ENCODE measurements at places on chromosomes 3 and 15.

GRCh38 chr15:52658955-52659354, 20.2 kb downstream of the ATOSA start:
- no peaks in the 10 kb centered on the region for H3K27me3 ChIP-seq
- no peak overlapping the region for H3K4me3 ChIP-seq
- no peak for DNase-seq
- peak overlapping the region; percentile 73 for H3K27ac ChIP-seq
- peaks cover 55% of the 10 kb centered on the region for H3K36me3 ChIP-seq
- H3K4me1 ChIP-seq = peaks cover 69% of the 10 kb centered on the region

GRCh38 chr15:91976966-91977365, 123.5 kb downstream of the SLCO3A1 start:
- no peak for DNase-seq
- no peaks in the 10 kb centered on the region for H3K36me3 ChIP-seq
- no peak overlapping the region for H3K4me3 ChIP-seq
- no peaks in the 10 kb centered on the region for H3K27me3 ChIP-seq
- H3K27ac ChIP-seq = no peak overlapping the region
- peaks cover 93% of the 10 kb centered on the region for H3K4me1 ChIP-seq

DNA sequence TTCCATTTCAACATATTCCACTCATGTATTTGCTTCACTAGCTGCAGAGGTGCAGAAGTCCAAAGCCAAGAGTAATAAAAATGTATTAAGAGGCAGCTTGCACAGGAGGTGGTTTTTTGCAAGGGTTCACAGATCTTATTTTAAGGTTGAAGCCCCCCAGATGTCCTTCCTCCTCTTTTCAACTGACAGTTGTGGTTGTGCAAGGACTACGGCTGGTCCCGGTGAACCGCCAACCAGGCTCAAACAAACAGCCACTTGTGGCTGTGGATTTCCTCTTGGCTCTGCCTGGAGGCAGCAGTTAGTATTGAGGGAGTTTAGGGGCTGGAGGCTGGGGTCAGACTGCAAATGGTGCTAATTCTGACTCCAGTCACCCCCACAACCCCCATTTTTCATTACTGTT, 240.7 kb upstream of the TBC1D5 start:
- DNase-seq = no peak
- peaks cover 5% of the 10 kb centered on the region for H3K4me1 ChIP-seq
- no peak overlapping the region for H3K27ac ChIP-seq
- H3K36me3 ChIP-seq = no peaks in the 10 kb centered on the region
- no peak overlapping the region for H3K4me3 ChIP-seq

- no peaks in the 10 kb centered on the region for H3K27me3 ChIP-seq
- no peak overlapping the region for H3K4me3 ChIP-seq
These were observed 133.3 kb downstream of the EPHB1 start for GRCh38 chr3:134928392-134928791.

DNA sequence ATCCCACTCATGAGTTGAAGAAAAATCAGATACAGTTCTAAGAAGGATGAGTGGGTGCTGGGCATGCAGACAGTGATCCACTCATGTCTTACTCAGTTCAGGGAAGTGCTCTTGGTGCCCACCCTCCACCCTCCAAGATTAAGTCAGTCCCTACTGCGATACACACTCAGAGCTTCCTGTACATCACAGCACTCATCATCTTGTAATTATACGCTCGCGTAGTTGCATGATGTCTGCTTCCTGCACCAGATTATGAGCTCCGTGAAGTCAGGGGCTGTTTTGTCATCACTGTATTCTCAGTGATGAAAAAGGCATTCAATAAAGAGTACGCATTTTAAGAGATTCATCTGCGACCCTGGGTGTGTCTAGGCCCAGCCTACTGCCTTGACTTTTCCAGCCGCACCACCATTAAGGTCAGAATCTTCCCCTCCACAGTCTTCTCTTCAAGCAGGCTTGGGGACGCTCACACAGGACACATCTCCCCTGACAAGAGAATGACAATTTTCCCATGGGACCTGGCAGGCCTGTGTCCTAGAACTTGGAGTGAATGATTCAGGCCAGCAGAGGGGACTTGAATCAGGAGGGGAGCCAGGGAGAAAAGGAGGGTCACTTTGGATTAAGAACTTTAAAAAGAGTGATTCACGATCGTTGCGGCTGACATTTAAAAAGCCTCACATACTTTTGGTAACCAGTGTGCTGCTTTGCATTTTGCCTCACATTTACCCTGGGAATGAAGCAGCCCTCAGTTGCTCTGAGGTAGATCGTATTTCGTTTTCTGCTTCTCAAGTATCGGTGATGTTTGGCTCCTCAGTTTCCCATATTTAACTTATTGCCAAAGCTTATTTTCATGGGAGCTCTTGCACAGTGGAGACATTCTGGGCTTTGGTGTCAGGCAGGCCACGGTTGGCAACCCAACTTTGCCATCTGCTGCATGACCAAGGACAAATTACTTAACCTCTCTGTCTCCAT, 7.9 kb upstream of the PDE8A start:
- H3K36me3 ChIP-seq = no peaks in the 10 kb centered on the region
- H3K4me3 ChIP-seq = no peak overlapping the region
- DNase-seq = no peak
- peak overlapping the region; percentile 16 for H3K27ac ChIP-seq
- H3K4me1 ChIP-seq = peaks cover 10% of the 10 kb centered on the region
- no peaks in the 10 kb centered on the region for H3K27me3 ChIP-seq

DNA sequence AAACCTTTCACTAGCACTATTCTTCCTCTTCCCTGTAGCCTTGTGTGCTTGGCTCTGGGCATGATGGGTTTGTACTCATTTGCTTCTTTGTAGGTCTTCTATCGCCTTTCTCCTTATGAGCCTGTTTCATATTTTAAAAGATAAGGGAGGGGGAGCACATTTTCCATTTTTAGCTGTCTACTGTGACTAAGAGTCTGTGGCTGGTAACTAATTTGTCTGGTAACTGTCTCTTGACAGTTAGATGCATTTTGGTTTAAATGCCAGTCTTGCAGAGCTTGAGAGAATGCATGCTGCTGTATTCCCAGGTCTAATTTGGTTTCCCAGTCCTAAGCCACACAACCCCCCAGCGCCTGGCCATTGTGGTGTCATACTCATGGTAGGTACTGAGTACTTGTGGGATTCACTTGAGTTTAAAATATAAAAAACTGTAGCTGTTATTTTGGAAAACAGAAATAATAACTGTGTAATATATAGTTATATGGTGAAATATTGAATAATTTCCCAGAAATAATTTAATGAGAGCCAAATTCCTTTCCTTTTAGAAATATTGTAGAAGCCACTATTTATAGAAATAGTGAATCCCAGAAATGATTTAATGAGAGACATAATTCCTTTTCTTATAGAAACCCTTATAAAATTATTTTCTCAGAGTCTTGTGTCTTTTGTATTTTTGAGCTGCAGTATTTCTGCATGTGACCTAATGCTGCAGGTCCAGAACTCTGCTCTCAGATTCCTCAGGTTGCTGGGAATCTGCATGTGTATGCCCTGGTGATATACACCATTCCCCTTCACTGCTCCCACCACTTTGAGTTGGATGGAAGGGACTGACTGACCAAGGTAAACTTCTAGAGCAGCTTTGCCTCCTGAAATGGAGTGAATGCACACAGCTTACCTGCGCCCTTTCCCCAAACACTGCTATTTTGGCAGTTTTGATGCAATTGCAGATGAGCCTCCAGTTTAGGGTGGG, 13.9 kb upstream of the GPR171 start:
- no peak for DNase-seq
- no peaks in the 10 kb centered on the region for H3K36me3 ChIP-seq
- H3K4me3 ChIP-seq = no peak overlapping the region
- peak overlapping the region; percentile 24 for H3K27ac ChIP-seq
- no peaks in the 10 kb centered on the region for H3K27me3 ChIP-seq

DNA sequence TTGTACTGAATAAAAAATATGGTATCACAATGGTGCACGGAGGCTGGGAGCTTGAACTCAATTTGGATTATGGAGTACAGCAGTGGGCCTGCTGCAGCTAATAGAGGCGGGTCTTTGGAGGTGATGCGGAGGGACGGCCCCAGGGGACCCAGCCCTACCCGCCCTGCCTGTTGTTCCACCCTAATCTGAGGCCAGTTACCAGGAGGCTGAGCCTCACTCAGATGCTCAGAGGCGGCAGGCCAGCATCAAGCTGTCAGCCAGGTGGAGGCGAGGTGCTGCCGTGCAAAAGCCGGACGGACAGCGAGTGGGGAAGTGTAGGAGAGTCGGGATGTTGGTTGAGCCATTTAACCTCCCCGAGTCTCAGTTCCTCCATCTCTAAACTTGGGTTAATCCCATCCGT, 218.5 kb upstream of the RGMA start:
- DNase-seq = no peak
- no peaks in the 10 kb centered on the region for H3K4me1 ChIP-seq
- H3K27ac ChIP-seq = no peak overlapping the region

GRCh38 chr15:34116620-34117019, 14.7 kb downstream of the PGBD4 start:
- no peak overlapping the region for H3K27ac ChIP-seq
- no peaks in the 10 kb centered on the region for H3K36me3 ChIP-seq
- H3K27me3 ChIP-seq = peaks cover 33% of the 10 kb centered on the region
- DNase-seq = no peak
- H3K4me1 ChIP-seq = no peaks in the 10 kb centered on the region

- H3K27ac ChIP-seq = no peak overlapping the region
- H3K27me3 ChIP-seq = no peaks in the 10 kb centered on the region
- no peaks in the 10 kb centered on the region for H3K36me3 ChIP-seq
- H3K4me3 ChIP-seq = no peak overlapping the region
These were observed 1.6 kb upstream of the CALML4 start for GRCh38 chr15:68206711-68207151.

DNA sequence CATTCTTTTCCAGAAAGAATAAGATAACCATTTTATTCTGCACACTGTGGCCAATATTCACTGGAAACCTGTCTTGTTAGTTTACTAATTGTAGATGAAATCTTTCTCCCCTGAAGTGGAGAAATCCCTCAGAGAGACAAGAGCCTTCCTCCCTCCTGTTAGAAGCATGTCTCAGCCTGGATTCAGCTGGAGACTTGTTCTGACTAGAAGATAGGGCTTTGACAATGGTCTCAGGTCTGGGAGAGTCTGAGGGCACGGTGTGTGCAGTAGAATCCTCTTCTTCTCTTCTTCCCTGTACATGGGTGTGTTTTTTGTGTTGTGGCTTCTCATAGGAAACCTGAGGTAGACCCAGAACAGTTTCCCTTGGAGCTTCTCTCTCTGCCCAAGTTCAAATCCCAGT, 19.9 kb downstream of the CCK start:
- H3K36me3 ChIP-seq = no peaks in the 10 kb centered on the region
- H3K4me1 ChIP-seq = no peaks in the 10 kb centered on the region
- no peak overlapping the region for H3K27ac ChIP-seq
- DNase-seq = no peak
- peaks cover 24% of the 10 kb centered on the region for H3K27me3 ChIP-seq
- H3K4me3 ChIP-seq = no peak overlapping the region

DNA sequence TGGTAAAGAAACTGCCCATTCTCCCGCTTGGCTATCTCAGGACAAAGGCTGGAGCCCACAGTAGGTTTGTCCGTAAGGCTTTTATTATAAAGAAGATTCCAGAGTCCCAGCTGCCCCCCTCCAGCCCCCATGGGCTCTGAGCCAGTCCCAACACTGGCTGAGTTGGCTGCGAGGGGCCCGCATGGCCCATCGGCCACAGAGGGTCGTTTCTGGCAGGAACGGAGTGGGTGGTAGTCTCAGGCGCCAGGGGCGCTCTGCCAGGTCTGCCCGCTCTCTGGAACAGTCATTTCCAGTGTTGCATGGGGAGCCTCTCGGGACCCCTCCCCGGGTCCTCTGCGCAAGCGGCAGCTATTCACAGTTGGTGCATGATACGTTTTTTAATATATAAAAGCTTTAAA, 12.2 kb downstream of the H1-8 start:
- H3K27me3 ChIP-seq = no peaks in the 10 kb centered on the region
- no peak overlapping the region for H3K4me3 ChIP-seq
- no peak for DNase-seq
- H3K36me3 ChIP-seq = peaks cover 39% of the 10 kb centered on the region
- peaks cover 82% of the 10 kb centered on the region for H3K4me1 ChIP-seq

- DNase-seq = no peak
- H3K4me1 ChIP-seq = peaks cover 19% of the 10 kb centered on the region
- no peak overlapping the region for H3K4me3 ChIP-seq
- H3K27ac ChIP-seq = no peak overlapping the region
- H3K27me3 ChIP-seq = peaks cover 53% of the 10 kb centered on the region
These were observed 202.2 kb downstream of the OPA1 start for GRCh38 chr3:193795062-193795690.

- H3K36me3 ChIP-seq = no peaks in the 10 kb centered on the region
- no peaks in the 10 kb centered on the region for H3K4me1 ChIP-seq
- no peak for DNase-seq
- H3K27ac ChIP-seq = no peak overlapping the region
- H3K27me3 ChIP-seq = no peaks in the 10 kb centered on the region
- no peak overlapping the region for H3K4me3 ChIP-seq
These were observed 21.2 kb upstream of the NMD3 start for GRCh38 chr3:161199926-161200325.

DNA sequence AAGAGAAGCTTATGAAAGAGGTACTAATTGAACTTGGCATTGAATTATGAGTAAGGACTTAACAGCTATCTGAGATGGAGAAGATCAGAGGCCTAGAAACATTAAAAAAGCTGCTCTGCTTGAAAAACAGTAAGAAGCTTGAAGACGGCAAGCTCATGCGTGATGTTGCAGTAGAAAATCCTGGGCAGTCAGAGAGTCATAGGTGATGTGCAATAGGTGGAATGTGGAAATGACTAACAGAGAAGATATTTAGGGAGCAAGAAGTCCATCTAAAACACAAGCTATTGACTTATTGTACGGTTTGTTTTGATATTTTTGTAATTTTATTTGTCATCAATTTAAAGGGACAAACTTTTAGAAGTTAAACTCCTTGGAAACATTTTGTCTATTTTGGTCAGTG, 1101.4 kb downstream of the ROBO2 start:
- no peaks in the 10 kb centered on the region for H3K27me3 ChIP-seq
- no peak for DNase-seq
- H3K4me1 ChIP-seq = no peaks in the 10 kb centered on the region
- no peaks in the 10 kb centered on the region for H3K36me3 ChIP-seq
- H3K4me3 ChIP-seq = no peak overlapping the region

DNA sequence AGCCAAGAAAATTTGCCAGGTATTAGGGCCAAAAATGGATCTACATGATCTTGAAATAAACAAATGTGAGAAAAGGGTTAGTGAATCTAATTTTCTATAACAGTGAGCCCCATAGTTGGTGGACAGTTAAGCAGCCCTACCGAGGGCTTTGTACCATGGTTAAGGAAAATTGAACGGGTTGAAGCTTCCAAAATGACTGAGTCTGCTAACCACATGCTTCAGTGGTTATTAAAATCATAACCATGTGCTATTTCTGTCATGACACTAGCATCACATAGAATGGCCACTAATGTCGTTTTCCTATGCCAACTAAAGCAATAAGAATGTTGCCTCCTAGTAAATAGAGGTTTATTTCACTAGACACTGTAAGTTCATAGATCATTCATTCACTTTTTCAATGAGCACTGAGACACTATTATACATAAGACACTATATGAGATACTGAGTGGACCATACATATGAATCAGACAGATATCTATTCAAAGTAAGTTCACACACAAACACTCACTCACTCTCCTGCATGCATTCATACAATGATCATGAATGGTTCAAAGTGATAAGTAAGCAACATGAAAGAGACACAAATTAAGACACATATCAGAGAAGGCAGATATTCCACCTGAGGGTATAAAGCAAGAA, 4.3 kb downstream of the SST start:
- H3K27ac ChIP-seq = no peak overlapping the region
- H3K4me1 ChIP-seq = no peaks in the 10 kb centered on the region
- peaks cover 63% of the 10 kb centered on the region for H3K27me3 ChIP-seq
- no peaks in the 10 kb centered on the region for H3K36me3 ChIP-seq
- no peak for DNase-seq
- H3K4me3 ChIP-seq = no peak overlapping the region

Data from left ventricle myocardium inferior (tissue), 1 donor.